ENCODE measurements at places on chromosomes 12 and 14.

GRCh38 chr12:56220611-56221231 is 1.0 kb downstream of the RNF41 start:
- no peak for DNase-seq

- no peak for DNase-seq
Observed at GRCh38 chr12:69003991-69004390, 71.0 kb upstream of the CPM start.

DNA sequence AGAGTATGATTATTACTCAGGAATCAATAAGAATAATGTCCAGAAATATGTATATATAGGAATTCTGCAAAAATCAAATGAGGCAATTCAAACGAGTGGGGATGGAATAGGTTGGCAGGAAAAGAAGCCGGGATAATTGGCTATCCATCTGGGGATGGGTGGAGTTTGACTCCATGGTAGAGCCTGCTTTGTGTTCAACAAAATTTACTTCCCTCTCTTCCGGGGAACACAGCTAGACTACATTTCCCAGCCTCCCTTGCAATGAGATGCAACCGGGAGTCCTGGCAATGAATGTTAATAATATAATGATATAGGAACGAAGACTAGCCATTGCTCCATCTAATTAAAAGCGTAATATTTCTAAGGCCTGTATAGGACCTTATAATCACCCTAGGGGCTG is 146.6 kb downstream of the EFCAB11 start:
- no peak for DNase-seq

- DNase-seq, result no peak
Observed at GRCh38 chr14:98599082-98599481, 672.9 kb downstream of the BCL11B start.

- no peak for DNase-seq
Observed at GRCh38 chr14:72524295-72524629, 369.6 kb downstream of the DPF3 start.

- DNase-seq, result peak; percentile 71
Observed at GRCh38 chr14:68987653-68988036, 8.5 kb upstream of the ACTN1 start.

DNA sequence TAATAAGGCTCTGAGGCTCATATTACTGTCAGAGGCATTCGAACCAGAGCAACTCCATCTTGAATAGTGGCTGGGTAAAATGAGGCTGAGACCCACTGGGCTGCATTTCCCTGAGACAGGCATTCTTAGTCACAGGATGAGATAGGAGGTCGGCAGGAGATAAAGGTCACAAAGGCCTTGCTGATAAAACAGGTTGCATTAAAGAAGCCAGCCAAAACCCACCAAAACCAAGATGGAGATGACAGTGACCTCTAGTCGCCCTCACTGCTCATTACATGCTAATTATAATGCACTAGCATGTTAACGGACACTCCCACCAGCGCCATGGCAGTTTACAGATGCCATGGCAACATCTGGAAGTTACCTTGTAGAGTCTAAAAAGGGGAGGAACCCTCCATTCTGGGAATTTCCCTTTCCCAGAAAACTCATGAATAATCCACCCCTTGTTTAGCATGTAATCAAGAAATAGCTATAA is 18.1 kb upstream of the PRICKLE1 start:
- no peak for DNase-seq

GRCh38 chr12:74770552-74770951 is 232.9 kb downstream of the ATXN7L3B start:
- DNase-seq, result no peak

DNA sequence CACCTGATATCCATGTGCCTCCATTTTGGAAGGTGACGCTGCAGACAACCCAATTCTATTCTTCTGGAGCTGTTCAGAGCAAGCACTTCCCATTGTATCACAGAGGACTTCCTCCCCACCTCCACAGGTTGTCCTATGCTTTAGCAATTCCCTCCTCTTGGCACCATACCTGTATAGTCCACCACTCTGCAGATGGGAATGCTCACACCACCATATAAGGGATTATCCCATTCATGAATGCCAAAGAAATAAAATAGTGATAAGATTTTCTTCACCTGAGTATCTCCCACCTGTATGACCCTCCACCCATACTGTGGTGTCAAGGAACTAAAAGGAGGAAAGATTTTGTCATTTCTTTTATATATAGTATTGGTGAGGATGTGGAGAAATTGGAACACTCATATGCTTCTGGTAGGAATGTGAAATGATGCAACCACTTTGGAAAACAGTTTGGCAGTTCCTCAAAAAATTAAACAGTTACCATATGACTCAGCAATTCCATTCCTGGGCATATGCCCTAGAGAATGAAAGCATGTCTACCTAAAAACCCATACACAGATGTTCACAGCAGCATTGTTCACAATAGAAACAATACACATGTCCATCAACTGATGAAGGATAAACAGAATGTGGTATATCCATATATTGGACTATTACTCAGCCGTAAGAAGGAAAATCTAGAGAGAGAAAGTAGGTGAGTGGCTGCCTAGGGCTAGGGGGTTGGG is 75.2 kb downstream of the FIGNL2 start:
- DNase-seq, result no peak

GRCh38 chr14:31127690-31128089 is 79.9 kb downstream of the HECTD1 start:
- DNase-seq, result no peak

DNA sequence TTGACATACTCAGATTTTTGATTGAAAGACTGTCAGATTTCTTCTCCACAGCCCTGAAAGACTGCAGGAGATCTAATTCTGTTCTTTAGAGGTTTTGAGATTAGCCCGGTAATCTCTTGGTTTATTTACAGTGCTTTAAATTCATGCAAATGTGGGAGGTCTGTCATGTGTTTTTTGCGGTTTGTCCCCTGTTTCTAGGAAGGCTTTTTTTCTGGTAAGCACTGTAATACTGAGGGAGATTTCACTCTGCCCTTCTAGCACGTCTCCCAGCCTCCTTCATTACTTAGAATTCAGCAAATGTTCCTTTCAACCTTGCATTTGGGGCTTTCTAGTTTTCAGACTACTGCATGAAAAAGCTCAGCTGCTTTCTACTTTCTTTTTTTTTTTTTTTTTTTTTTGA is 31.1 kb downstream of the GPHN start:
- DNase-seq, result no peak

- no peak for DNase-seq
Observed at GRCh38 chr12:115135800-115136211, 451.8 kb upstream of the TBX3 start.

- DNase-seq, result no peak
Observed at GRCh38 chr12:19647806-19648556, 208.7 kb downstream of the AEBP2 start.

- DNase-seq, result peak; percentile 74
Observed at GRCh38 chr14:67583711-67584644, 16.1 kb downstream of the PIGH start.

DNA sequence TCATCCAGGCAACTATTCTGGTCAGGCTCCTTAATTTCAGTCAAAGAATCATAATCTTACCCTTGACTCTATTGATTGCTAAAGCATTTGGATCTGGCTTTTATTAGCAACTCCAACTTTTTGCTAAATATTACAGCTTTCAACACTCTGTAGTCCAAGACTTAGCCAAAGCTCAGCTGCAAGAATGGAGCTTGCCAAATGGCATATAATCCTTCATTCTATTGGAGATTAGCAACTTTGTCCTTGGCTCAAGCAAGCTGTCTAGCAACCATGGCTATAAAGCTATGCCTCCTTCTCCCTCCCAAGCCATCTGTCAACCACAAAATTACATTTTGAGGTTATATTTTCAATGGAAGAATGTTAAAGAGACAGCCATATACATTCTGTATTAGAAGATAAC is 23.1 kb upstream of the NID2 start:
- no peak for DNase-seq

DNA sequence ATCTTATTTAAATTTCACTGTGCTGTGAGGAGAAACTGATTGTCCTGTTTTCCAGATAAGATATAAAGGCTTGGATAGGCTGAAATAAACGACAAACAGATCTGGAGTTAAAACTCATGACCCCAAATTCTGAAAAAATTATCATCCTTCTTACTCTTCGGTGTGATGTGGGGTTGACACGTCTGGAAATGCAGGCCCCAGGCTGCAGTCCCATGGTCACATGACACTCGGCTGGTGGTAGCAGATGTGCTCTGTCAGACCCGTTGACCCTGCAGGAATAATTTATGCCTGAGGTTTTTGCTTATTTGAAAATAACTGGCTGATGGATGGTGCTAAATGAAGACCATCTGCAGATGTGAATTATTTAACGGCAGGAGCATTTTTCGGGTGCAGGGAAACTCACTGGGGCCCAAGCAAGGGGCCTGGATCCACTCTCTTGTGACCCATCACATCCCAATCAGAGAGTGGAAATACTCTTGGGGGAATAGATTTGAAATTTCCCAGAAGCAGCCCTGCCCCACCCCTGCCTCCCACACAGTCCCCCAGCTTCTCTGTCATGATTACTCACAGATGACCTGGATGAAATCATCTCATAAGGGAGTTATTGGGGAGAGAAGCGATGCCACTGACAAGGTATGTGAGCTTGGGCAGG is 47.7 kb upstream of the CMKLR1 start:
- no peak for DNase-seq

- DNase-seq, result no peak
Observed at GRCh38 chr12:116213885-116214527, 63.5 kb downstream of the MED13L start.

GRCh38 chr14:89572596-89573398 is 155.8 kb upstream of the FOXN3 start:
- DNase-seq, result no peak

DNA sequence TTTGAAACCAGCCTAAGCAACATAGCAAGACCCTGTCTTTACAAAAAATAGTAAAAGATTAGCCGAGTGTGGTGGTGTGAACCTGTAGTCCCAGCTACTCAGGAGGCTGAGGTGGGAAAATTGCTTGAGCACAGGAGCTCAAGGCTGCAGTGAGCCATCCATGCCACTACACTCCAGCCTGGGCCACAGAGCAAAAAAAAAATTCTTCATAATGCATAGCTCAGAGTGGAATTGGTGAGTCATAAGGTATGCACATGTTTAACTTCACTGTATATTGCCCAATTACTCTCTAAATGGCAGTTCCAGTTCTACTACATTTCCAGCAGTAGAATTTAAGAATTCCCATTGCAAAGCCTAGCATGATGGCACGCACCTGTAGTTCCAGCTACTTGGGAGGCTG is 26.8 kb upstream of the CLIP1 start:
- DNase-seq, result no peak

DNA sequence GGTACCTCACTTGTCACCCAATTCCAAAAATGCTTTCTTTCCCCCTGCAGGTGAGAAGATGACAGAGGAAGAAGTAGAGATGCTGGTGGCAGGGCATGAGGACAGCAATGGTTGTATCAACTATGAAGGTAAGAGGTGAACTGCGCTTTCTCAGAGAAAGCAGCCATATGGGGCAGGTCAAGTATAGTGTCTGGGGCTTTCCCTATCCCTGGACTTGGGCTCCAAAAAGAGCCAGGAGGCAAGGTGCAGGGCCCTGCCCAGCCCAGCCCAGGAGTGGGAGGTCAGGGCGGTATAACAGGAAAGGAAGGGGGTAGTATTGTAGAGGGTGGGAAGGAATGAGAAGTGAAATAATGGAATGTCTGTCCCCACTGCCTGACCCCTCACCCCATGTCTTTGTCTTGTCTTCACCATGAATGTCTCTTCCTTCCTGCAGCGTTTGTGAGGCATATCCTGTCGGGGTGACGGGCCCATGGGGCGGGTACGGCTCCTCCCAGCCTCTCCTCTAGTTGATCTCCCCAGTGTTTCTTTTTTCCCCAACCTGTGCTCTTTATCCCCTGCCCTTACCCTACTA is 2.1 kb downstream of the MYL6 start:
- DNase-seq, result no peak

DNA sequence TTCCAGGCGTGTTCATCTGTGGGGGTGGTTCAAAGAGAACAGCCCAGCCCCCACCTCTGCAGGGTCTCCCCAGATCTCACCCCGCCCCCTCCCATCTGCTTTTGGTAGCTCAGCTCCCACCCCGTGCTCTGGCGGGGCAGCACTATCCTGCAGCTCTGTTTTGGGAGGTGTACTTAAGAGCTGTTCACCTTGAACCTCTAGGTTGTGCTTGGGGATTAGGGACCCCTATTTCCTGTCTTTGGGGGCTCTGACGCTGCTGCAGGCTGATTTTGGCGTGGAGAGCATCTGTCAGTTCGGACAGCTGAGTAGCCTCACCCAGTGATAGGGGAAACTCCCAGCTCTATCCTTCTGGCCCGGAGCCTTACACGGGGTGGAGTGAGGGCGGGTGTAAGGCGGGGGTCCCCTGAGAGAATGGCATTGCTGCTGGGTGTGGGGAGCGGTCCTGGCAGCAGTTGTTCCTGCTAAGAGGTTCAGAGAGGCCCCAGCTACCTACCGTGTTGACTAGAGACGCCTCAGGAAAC is 765 bp downstream of the TMEM120B start:
- DNase-seq, result no peak

- no peak for DNase-seq
Observed at GRCh38 chr14:46322076-46322475, 329.5 kb downstream of the RPL10L start.

GRCh38 chr14:31243860-31244259 is 36.3 kb upstream of the HECTD1 start:
- no peak for DNase-seq

GRCh38 chr12:43880547-43880946 is 44.7 kb downstream of the TMEM117 start:
- peak; percentile 17 for DNase-seq

GRCh38 chr14:46782281-46782680 is 130.7 kb upstream of the RPL10L start:
- DNase-seq, result no peak

- DNase-seq, result no peak
Observed at GRCh38 chr12:91413581-91414546, 231.2 kb upstream of the DCN start.

- peak; percentile 92 for DNase-seq
Observed at GRCh38 chr14:50532502-50533240, at the start of gene MAP4K5. Gene MAP4K5, minus strand, starts transcription at chr14:50532569. Its CDS starts 520 bp downstream, at chr14:50532049.

DNA sequence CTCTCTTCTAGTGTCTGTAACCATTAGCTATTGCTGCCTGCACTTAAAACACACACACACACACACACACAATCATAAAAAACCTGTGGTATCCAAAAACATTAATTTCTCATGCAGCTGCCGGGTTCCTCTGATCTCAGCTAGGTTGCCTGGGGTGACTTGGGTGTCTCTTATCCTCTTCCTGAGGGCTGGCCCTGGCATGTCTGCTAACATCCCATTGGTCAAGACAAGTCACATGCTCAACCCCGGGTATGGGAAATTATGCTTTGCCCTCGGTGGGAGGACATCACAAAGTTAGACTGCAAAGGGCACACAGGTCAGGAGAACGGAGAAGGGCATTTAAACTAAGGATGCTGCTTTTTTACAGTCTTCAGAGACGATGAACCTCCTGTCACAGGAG is 55.7 kb downstream of the TRPV4 start:
- DNase-seq, result peak; percentile 73

GRCh38 chr12:112714166-112714710 is 77.3 kb upstream of the RPH3A start:
- no peak for DNase-seq

GRCh38 chr12:58395056-58395455 is 453.7 kb downstream of the ATP23 start:
- DNase-seq, result no peak

GRCh38 chr12:68439368-68440045 is 107.3 kb upstream of the MDM1 start:
- DNase-seq, result no peak

Data from HEK293T (cell line).